ENCODE measurements at places on chromosomes 7 and 10. TPM values are rescaled to one million over a fixed set of nuclear protein-coding genes. Genes with fewer than 3 reads are reported as not detected.

CHAT gene
- not detected for polyA plus RNA-seq

SUGCT gene
- polyA plus RNA-seq: 69.5 TPM

IFIT1B gene
- polyA plus RNA-seq: not detected

DPYSL4 gene
- 7.4 TPM for polyA plus RNA-seq

RELN gene
- polyA plus RNA-seq: 0.01 TPM

HERC4 gene
- polyA plus RNA-seq: 29.6 TPM

C7orf33 gene
- polyA plus RNA-seq: not detected

ADAM12 gene
- polyA plus RNA-seq: 0.07 TPM

CELF2 gene
- 9.8 TPM for polyA plus RNA-seq

ACTA2 gene
- polyA plus RNA-seq: 3.7 TPM

KNDC1 gene
- 0.32 TPM for polyA plus RNA-seq

MKI67 gene
- polyA plus RNA-seq: 10.4 TPM

CFAP70 gene
- polyA plus RNA-seq: 0.60 TPM

TMEM225B gene
- 0.23 TPM for polyA plus RNA-seq

ADAMTS14 gene
- polyA plus RNA-seq: 0.09 TPM

KIF5B gene
- 50.5 TPM for polyA plus RNA-seq

OPN1SW gene
- polyA plus RNA-seq: not detected

GNG11 gene
- 0.23 TPM for polyA plus RNA-seq

GDF2 gene
- not detected for polyA plus RNA-seq

AVPI1 gene
- 83.2 TPM for polyA plus RNA-seq

AKR1B15 gene
- 0.28 TPM for polyA plus RNA-seq

ZNF775 gene
- 1.9 TPM for polyA plus RNA-seq

PRLHR gene
- polyA plus RNA-seq: not detected

SLC13A1 gene
- polyA plus RNA-seq: not detected

DCLRE1A gene
- 4.8 TPM for polyA plus RNA-seq

UNC5B gene
- 1.1 TPM for polyA plus RNA-seq

CDK1 gene
- polyA plus RNA-seq: 5.2 TPM

FAM20C gene
- 9.7 TPM for polyA plus RNA-seq

FFAR4 gene
- polyA plus RNA-seq: not detected

TSC22D4 gene
- polyA plus RNA-seq: 9.1 TPM

ENKUR gene
- 0.03 TPM for polyA plus RNA-seq

PHYHIPL gene
- polyA plus RNA-seq: 0.09 TPM

TMEM229A gene
- not detected for polyA plus RNA-seq

GIMAP6 gene
- 0.09 TPM for polyA plus RNA-seq

PLPP4 gene
- polyA plus RNA-seq: 0.76 TPM

MYH16 gene
- polyA plus RNA-seq: 2.2 TPM

FEZF1 gene
- polyA plus RNA-seq: not detected

HOXA6 gene
- polyA plus RNA-seq: 0.72 TPM

COBL gene
- polyA plus RNA-seq: 4.4 TPM

NXPH1 gene
- not detected for polyA plus RNA-seq

LHPP gene
- polyA plus RNA-seq: 17.2 TPM

AKR1C8 gene
- polyA plus RNA-seq: not detected

HKDC1 gene
- 0.33 TPM for polyA plus RNA-seq

IFIT2 gene
- 3.9 TPM for polyA plus RNA-seq

WASHC2C gene
- 32.7 TPM for polyA plus RNA-seq

MCM10 gene
- 0.75 TPM for polyA plus RNA-seq

TMEM273 gene
- polyA plus RNA-seq: not detected
